ENCODE measurements at places on chromosomes 7 and 10. TPM values are rescaled to one million over a fixed set of nuclear protein-coding genes. Genes with fewer than 3 reads are reported as not detected.

Gene ITIH2
- total RNA-seq: not detected

Gene CFAP70
- 2.0 TPM for total RNA-seq

GRCh38 chr10:33298110-33298509 is 36.4 kb downstream of the NRP1 start:
- peaks cover 100% of the 10 kb centered on the region for H3K4me1 ChIP-seq
- no peaks in the 10 kb centered on the region for H3K27me3 ChIP-seq
- H3K36me3 ChIP-seq: peaks cover 20% of the 10 kb centered on the region
- H3K4me3 ChIP-seq: peak overlapping the region; percentile 10
- DNase-seq: no peak

- H3K27me3 ChIP-seq: peaks cover 69% of the 10 kb centered on the region
- H3K4me3 ChIP-seq: no peak overlapping the region
- no peak overlapping the region for H3K27ac ChIP-seq
- DNase-seq: no peak
- no peaks in the 10 kb centered on the region for H3K36me3 ChIP-seq
These were observed 20.3 kb upstream of the MYH16 start for GRCh38 chr7:99252166-99252895.

GRCh38 chr7:54995610-54996363 is 23.0 kb upstream of the EGFR start:
- no peak overlapping the region for H3K4me3 ChIP-seq
- no peak for DNase-seq
- no peaks in the 10 kb centered on the region for H3K36me3 ChIP-seq
- H3K4me1 ChIP-seq: no peaks in the 10 kb centered on the region
